ENCODE measurements at places on chromosomes 2 and 18. TPM values are rescaled to one million over a fixed set of nuclear protein-coding genes. Genes with fewer than 3 reads are reported as not detected.

SLC8A1 gene
- total RNA-seq: 852 TPM

CNTNAP5 gene
- total RNA-seq: not detected

FBXO15 gene
- total RNA-seq: 0.43 TPM

IL1A gene
- not detected for total RNA-seq

ST8SIA5 gene
- total RNA-seq: 16.0 TPM

ST8SIA3 gene
- total RNA-seq: not detected

GALNT5 gene
- 1.2 TPM for total RNA-seq

LYPD1 gene
- not detected for total RNA-seq

DNA sequence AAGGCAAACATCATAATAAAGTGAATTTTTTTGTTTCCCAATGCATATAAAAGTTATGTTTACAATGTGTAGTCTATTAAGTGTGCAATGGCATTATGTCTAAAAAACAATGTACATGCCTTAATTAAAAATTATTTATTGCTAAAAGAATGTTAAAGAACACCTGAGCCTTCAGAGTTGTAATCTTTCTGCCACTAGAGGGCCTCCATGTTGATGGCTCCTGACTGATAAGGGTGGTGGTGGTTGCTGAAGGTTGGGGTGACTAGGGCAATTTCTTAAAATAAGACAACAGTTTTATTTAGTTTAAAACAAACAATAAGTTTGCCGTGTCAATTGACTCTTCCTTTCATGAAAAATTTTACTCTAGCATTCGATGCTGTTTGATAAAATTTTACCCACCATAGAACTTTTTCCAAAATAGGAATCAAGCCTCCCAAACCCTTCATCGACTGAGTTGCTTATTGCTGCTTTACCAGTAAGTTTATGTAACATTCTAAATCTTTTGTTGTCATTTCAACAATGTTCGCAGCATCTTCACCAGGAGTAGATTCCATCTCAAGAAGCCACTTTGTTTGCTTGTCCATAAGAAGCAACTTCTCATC is 32.3 kb downstream of the MAP3K2 start:
- no peak for DNase-seq

GRCh38 chr18:6994056-6994770 is 123.4 kb downstream of the LAMA1 start:
- DNase-seq: no peak

DNA sequence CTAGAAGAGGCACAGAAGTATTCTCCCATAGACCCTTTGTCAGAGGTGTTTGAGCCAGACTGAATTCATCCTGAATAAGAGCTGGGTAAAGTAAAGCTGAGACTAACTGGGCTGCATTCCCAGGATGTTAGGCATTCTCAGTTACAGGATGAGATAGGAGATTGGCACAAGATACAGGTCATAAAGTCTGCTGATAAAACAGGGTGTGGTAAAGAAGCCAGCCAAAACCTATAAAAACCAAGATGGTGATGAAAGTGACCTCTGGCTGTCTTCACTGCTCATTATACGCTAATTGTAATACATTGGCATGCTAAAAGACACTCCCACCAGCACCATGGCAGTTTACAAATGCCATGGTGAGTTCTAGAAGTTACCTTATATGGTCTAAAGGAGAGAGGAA is 364.9 kb upstream of the TMEFF2 start:
- DNase-seq: no peak

DNA sequence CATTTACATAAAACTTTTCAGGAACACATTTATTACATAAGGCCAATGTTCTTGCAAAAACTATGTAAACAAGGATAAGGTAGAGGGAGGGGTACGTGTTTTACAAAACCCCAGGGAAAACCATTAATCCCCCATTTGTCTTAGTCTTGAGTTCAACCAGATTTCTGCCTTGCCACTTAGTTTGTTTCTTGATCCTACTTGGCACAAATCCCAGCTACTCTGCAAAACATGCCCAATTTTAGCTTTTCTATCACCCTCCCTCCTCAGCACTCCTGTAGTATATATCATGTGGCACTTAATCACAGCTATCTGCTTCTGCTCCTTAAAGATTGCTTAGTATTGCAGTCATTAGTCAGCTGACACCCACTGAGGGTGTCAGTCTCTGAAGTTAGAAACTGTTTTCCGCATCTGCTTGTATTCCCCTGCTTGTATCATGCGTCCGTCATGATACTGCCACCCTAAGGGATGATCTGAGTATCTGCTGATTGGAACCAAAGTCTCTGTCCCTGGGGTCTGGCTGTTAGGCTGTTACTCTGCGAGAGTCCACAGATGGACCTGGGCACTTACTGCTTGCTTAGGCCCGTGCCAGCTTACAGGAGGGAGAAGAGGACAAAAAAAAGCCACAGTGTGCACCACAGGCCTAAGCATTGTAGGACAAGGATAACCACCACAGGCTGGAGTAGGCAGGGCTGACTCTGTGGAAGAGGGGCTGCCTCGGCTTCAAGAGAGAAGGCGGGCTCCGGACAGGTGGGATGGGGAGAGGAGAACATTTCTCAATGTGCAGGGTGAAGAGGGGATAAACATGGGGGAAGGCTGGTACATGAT is 82.2 kb downstream of the EPAS1 start:
- no peak for DNase-seq

DNA sequence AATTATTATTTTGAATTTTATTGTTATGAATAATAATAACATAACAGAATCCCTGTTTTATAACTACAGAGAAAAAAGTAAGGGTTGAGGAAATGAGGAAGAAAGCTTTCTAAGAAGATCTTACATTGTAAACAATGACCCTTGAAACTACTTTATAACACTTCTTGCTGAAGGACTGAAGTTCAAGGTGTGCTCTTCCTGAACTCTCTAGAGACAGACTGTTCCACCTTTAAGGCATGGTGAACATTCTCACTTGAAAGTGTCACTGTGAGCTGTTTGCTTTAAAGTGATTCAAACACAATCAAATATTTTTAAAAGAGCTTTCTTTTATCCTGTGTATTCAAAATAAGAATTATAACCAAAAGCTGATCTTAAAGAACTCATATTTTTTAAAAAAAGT is 131.5 kb downstream of the DNAH7 start:
- no peak for DNase-seq

- DNase-seq: peak; percentile 88
Measured at GRCh38 chr2:71935262-71935848, 212.3 kb downstream of the CYP26B1 start.

DNA sequence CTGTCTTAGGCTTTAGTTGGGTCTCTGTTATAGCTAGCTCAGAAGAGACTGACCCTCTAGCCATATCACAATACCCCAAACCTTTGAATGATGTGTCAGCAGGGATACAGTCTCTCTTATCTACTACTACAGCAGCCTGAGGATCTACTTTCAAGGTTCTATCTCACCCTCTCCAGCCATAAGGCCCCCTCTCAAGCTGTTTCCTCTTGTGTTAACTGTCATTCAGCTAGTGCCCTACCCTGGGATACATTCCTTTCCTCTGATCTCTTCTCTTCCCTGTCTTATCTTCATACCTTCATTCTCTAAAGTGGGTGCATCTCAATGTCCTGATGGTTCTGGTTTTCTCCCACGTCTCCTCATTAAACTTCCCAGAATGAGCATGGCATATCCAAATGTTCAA is 434.7 kb downstream of the NRXN1 start:
- no peak for DNase-seq

GRCh38 chr18:12287684-12288402 is 20.2 kb upstream of the TUBB6 start:
- peak; percentile 91 for DNase-seq

GRCh38 chr2:158391876-158392275 is 64.7 kb downstream of the CCDC148 start:
- DNase-seq: no peak

DNA sequence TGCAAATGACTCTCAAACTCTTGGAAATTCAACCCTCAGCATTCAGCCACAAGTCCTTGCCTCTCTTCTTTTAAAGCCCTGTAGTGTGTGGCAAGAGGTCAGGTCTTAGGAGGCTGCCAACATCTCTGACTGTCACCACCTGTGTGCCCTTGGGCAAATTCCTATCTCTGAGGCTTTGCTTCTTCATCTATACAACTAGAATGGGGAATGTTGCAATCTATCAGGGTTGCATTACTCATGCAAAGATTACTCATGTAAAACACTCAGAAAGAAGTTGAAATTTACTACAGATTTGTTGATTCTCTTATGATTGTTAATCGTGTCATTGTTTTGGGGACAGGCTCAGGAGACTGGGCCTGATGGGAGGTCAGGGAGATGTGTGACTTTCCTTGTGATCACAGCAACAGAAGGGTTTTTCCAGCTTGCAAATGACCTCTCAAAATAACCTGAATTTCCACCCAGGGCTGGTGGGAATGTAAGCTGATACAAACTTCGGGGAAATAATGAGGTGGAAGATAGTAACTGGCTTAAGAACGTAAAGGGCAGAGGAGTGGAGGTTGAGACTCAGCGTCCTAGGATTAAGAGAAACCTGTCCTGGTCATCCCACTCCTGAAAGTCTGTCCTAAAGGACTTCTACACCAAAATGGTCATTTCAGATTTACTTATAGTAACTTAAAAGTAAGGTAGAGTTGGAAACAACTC is 32.1 kb upstream of the SIGLEC15 start:
- no peak for DNase-seq

DNA sequence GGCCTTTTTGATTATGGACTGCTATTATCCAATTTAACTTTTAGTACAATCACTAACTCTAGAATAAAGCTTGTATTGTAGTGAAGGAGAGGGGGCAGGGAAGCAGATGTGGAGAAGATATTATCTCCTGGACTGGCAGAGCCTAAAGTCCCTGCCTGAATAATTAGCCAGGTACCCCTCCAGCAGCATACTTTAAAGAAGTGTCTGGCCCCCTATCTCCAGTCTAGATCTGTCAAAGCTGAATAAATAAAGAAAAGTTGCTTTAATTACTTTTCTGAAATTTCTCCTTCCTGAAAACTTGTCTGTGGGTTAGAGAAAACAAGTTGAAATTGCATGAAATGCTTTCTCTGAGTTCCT is 258.2 kb downstream of the SLC8A1 start:
- no peak for DNase-seq

GRCh38 chr2:221999717-222000116 is 299.1 kb downstream of the PAX3 start:
- DNase-seq: no peak

DNA sequence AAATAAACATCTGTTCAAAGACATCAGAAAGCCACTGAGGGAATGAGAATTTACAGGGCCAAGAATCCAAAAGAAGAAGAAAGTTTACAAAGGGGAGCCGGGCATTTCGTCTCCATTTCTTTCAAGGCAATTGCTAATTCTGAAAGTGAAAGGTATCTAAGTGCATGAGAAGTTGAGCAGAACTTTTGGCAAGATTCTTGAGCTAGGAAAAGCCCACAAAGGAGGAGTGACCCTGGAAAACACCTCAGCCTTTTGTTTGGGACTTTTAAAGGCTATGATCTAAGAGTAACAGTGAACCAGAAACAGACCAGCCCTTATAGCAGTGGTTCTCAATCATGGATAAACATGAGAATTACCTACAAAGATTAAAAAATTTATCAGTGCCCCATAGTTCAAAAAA is 87.4 kb downstream of the MDH1 start:
- DNase-seq: no peak

- no peak for DNase-seq
Measured at GRCh38 chr2:132814651-132815050, 144.6 kb upstream of the LYPD1 start.

- DNase-seq: no peak
Measured at GRCh38 chr18:36509646-36510197, 212.2 kb downstream of the FHOD3 start.

DNA sequence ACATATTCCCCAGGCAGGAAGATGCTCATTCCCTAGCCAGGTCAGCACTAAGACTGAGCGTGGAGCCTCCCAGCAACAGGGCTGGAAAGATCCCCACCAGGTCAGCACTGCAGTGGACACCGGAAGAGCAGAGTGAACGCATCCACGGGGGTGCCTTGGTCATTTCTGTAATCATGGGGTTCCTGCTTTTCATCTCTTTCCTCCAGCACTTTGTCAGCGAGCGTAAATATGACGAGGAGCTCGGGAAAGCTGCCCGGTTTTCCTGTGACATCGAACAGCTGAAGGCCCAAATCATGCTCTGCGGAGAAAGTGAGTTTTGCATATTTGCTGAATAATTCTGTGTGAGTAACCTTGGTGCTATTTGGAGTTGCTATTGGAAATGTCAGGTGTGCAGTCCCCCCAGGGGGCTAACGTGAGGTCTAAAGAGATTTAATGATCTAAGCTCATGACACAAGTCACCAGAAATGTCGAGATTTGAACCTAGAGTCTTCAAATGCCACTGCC is 40.1 kb downstream of the KCTD18 start:
- peak; percentile 82 for DNase-seq

DNA sequence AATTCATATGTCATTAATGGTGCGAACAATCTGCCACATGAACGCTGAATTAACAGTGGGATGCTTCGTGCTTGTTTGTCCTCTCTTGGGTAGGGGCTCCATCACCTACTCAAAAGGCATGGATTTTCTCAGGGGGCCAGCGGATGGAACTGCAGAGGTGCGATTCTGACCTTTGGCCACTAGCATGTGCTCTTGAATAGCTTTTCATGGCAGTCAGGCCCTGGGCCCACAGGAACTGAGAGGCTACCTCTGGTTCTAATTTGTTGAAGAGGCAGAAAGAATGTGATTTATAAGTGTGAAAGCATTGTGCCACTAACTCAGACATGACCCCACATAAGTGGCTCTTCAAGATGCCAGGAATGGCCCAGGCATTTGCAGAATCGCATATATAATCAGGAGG is 283.2 kb downstream of the INSIG2 start:
- DNase-seq: no peak

DNA sequence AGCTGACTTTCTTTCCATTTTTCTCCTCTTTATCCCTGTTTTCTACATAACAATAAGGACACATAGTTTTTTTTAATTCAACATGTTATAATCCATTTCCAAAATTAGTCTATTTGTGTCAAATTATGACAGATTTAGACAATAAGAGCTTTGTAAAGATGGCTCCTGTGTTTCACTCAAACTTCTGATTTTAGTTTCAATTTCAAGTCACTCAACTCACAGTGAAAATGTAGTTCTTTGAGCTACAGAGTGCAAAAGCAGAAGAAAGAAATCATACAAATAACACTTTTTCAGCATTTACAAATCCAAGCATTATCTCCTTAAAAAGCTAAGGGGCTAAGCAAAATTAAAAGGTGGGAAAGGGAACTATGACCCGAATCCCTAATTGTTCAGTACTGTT is 340.7 kb upstream of the TRIB2 start:
- no peak for DNase-seq

DNA sequence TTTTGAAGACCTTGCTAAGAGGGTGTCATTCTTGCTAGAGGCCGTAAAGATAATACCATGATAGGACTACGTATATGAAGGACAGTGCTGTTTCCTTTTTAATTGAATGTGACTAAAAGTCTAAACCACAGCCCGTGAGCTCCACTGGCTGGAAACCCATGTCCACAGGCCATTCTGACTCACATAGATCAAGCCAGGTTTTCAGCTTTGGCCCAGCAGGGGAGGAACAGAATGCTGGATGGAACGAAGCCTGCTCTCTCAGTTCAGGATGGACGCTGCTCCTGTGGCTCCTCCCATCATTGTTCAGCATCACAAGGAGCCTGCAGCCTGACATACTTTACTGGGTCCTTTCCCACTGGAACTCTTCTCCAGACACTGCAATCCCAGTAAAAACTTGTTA is 47.6 kb downstream of the ALPK2 start:
- DNase-seq: no peak
